ENCODE measurements at places on chromosomes 11 and 22. TPM values are rescaled to one million over a fixed set of nuclear protein-coding genes. Genes with fewer than 3 reads are reported as not detected.

Gene CDC42EP1
- total RNA-seq: 89.3 TPM

Gene DDTL
- total RNA-seq: not detected

Gene EMID1
- 12.0 TPM for total RNA-seq

Gene CD6
- 1.6 TPM for total RNA-seq

Gene SPON1
- 0.47 TPM for total RNA-seq

Gene KCNQ1OT1
- total RNA-seq: 2.2 TPM

Gene CRYBB2
- 1.1 TPM for total RNA-seq

Gene OR2AG2
- 0.15 TPM for total RNA-seq

Gene DBX1
- total RNA-seq: not detected

Gene OR8D1
- total RNA-seq: not detected

Gene TEX12
- 0.23 TPM for total RNA-seq

Gene C11orf91
- total RNA-seq: 2.0 TPM

Gene CASP12
- 1.0 TPM for total RNA-seq

Gene ESAM
- total RNA-seq: 465 TPM

Gene CSNK2A3
- total RNA-seq: 2.0 TPM

Gene PIK3C2A
- 57.8 TPM for total RNA-seq

Gene TSGA10IP
- total RNA-seq: not detected

Gene ISX
- total RNA-seq: not detected

Gene RTL10
- total RNA-seq: 65.5 TPM

Gene OR52N1
- not detected for total RNA-seq

Gene NAV2
- total RNA-seq: 42.0 TPM

Gene GAB4
- not detected for total RNA-seq

Gene TMEM121B
- 0.68 TPM for total RNA-seq

Gene C11orf86
- not detected for total RNA-seq

Gene GRM5
- total RNA-seq: 0.05 TPM

Gene TMEM132A
- 281 TPM for total RNA-seq

Gene ATG13
- total RNA-seq: 87.5 TPM

Gene RIMBP3C
- 0.44 TPM for total RNA-seq

Gene GAS2
- 0.88 TPM for total RNA-seq

Gene RBM4B
- 16.7 TPM for total RNA-seq

Gene CABP2
- total RNA-seq: not detected

Gene PGA5
- total RNA-seq: not detected

Gene CDCA5
- 3.7 TPM for total RNA-seq

Gene BATF2
- total RNA-seq: 2.7 TPM

Gene TMPRSS4
- total RNA-seq: not detected

Gene SYT9
- 0.10 TPM for total RNA-seq

Gene RHOD
- 22.1 TPM for total RNA-seq

Gene PRR33
- total RNA-seq: not detected
